Nephron progenitor cell (in vitro differentiated cells): ENCODE measurements at places on chromosomes 16 and 17.

DNA sequence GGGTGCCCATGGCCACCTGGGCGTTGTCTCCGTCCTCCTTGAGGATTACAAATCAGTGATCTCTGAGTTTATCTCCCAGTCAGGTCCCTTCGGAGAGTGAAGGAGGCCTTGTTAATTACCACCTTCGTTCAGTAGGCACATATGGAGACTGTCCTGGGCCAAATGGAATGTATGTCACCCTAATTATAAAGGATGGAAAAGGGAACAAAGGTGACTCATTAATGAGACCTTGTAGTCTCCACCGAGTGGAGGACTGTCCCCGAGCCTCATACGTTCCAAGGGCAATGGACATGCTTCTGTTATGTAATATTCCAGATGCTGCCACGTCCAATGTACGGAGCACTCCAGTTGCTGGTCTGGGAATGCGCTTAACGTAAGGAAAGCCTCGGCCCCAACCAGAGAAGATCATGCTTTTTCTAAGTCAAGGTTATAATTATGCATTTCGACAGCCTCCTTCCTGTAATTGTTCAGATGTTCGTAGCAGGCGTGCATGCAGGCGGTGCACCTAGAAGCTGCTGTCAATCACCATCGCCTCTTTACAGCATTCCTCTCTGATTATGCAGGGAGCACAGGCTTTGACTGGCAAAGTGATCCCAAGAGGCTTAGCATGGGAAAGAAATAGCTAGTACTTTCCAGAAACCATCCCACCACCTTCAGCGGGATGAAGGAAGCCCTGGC lies 22.4 kb upstream of the SEC14L1 start:
- DNase-seq: no peak

GRCh38 chr16:17657045-17657444 lies 186.3 kb upstream of the XYLT1 start:
- DNase-seq: no peak

DNA sequence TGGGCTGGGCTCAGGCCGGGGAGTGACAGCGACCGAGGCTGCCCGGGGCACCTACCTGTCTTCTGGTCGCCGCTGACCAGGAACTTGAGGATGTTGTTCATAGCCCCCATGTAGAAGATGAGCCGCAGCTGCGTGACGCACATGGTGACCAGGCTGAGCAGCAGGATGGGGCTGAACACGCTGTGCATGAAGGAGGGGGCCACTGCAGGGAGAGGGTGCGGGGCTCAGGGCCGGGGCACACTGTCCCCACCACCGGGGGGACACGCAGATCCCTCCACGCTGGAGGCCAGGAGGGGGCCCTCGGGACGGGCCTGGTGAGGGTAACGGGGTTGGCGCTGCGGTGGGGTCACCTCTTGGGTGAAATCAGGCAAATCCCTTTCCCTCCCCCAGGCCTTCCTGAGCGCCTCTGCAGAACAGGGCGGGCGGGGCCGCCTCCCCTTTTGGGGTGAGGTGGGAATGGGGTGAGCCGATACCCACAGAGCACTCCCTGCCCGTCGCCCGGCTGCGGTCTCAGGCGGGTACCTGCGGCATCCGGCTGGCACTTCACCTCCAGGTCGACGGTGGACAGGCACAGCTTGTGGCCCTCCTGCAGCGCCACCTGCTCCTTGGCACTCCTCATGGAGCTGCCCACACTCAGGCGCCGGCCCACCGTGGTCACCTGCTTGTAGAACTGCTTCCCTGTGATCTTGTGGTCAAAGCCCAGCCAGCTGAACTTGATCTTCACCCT lies 28.3 kb upstream of the PITPNA start:
- no peak for DNase-seq

DNA sequence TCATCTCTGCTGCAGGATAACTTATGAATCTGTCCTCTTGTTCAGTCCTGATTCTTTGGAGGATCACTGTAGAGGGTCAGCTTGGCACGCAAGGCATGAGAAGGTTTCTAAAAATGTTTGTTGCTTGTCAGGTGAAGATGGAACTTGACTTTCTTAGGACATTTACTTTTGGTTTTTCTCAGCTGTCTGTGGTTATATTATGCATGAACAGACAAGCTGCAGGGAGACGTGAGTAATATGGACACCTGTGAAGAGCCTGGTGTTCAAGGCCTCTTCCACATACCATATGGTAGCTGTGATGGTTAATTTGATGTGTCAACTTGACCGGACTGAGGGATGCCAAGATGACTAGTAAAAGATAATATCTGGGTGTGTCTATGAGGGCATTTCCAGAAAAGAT lies 270.2 kb upstream of the CPHXL start:
- no peak for DNase-seq

DNA sequence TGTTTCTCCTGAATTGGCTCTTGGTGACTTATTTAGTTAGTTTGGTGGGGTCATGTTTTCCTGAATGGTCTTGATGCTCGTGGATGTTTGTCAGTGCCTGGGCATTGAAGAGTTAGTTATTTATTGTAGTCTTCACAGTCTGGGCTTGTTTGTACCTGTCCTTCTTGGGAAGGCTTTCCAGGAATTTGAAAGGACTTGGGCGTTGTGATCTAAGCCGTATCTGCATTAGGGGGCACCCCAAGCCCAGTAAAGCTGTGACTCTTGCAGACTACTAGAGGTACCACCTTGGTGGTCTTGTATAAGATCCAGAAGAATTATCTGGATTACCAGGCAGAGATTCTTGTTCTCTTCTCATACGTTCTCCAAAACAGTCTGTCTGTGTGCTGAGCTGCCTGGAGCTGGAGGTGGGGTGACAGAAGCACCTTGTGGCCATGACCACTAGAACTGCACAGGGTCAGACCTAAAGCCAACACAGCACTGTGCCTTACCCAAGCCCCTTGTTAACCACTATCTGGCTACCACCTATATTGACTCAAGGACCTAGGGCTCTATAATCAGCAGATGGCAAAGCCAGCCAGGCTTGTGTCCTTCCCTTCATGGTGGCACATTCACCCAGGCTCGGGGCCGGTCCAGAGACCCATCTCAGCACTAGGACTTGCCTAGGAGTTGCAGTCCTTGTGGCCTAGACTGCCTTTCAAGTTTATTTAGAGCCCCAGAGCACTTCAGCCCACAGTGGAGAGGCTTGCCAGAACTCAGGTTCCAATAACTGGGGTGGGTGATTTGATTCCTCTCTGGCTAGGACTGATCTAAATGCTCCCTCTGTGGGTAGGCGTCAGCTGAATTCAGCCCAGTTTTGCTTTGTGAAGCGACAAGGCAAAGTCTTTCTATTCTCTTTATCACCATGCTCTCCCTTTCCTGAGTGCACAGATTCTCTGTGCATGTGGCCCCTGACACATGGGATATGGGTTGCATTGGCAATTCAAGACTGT lies 11.0 kb downstream of the RNF135 start:
- no peak for DNase-seq

DNA sequence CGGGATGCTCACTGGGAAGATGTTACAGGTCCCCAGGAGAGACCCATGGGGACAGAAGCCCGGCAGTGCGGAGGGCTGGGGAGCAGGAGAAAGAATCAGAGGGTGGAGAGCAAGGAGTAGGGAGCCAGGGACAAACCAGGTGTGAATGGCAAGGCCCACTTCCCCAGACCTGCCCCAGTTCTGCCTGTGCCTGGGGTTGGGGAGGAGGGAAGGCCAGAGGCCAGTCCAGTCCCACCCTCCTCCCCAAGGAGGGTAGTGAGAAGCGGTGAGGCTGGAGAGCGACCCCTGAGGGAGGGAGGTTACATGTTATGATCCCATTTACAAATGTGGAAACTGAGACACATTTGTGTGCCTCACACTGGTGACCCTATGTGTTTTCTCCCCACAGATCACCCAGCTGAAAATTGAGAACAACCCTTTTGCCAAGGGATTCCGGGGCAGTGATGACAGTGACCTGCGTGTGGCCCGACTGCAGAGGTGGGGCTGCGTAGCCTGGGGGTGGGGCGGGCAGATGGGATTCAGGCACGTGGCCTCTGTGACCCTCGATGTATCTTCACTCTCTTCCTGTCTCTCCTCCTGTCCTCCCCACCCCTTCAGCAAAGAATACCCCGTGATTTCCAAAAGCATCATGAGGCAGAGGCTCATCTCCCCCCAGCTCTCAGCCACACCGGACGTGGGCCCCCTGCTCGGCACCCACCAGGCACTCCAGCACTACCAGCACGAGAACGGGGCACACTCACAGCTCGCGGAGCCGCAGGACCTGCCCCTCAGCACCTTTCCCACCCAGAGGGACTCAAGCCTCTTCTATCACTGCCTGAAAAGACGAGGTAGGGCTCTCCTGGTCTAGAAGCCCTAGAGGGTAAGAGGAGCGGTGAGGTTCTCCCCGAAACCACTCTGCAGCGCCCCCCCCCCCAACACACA lies 27.5 kb downstream of the TBX4 start:
- DNase-seq: no peak
